Fibroblast of upper back skin (primary cell): ENCODE measurements at places on chromosomes 11 and 22.

- DNase-seq: no peak
Observed at GRCh38 chr22:46612341-46612903, 7.8 kb upstream of the GRAMD4 start.

DNA sequence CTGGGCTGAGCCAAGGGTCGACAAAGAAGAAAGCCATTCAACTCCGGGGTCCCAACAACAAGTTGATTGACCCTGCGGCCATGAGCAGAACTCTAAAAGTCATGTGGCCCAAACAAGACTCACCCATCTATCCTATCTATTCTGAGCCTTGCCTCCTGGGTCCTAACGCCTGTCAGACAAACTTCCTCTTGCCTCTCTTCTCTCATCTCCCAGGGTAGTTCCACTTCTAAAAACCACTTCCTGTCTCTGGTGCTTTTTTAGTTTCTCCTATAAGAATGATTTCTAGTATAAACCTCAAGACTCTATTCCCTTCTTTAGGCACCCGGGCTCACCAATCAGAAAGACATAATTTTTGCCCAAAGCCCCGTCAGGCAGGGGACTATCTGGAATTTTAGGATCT, 530.2 kb downstream of the DLG2 start:
- no peak for DNase-seq

DNA sequence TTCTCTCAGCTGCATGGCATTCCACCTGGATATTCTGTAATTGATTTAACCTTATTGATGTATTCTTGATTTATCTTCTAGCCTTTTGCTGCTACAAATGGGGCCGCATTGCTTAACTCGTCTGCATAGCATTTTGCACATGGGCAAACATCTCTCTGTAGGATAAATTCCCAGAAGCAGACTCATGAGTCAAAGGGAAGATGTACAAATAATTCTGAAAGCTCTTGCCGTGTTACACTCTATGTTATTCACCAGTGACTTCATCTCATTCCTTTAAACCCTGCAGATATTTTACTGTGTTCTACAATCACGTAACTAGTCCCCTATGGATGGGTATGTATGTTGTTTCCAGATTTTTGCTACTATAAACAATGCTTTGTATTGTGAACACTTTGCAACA, 112.7 kb downstream of the SEZ6L start:
- no peak for DNase-seq

DNA sequence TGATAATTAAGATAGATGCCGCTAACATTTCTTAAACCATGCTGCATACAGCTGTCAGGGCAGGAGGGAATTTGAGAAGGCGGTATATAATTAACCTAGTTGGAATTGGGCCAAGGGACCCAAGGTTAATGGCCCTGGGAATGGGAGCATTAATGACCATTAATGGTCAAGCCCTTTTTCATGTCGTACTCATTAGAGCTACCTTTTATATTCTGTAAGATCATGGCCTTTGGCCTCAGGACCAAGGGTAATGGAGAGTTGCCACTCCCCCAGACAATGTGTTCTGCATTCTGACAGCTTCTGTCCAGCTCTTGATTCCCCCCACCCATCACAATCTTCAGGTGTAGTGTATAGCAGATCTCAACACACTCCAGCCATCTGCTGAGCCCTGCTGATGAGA, 111.6 kb downstream of the NTM start:
- no peak for DNase-seq

GRCh38 chr11:57387289-57388030, 3.0 kb downstream of the PRG2 start:
- peak; percentile 11 for DNase-seq
